Lung (tissue), 17 donors: ENCODE measurements at places on chromosomes 2 and 18. TPM values are rescaled to one million over a fixed set of nuclear protein-coding genes. Genes with fewer than 3 reads are reported as not detected.

Gene SPEG
- total RNA-seq, result 8.7 TPM

Gene POTEI
- total RNA-seq, result 4.0 TPM

Gene ANKRD30B
- total RNA-seq, result not detected

Gene CD226
- 2.5 TPM for total RNA-seq

Gene PIEZO2
- 33.2 TPM for total RNA-seq

Gene LIMS3
- total RNA-seq, result 3.3 TPM

Gene UGT1A4
- not detected for total RNA-seq

Gene FSIP2
- 0.58 TPM for total RNA-seq

Gene SRBD1
- 30.6 TPM for total RNA-seq

Gene UBE2F
- 30.3 TPM for total RNA-seq

Gene GCG
- total RNA-seq, result not detected

Gene DIPK1C
- not detected for total RNA-seq

Gene HJURP
- 4.1 TPM for total RNA-seq

Gene KCNE4
- 1.2 TPM for total RNA-seq

Gene NAT8
- not detected for total RNA-seq

Gene MPP4
- total RNA-seq, result not detected

Gene PLEK
- 29.0 TPM for total RNA-seq

Gene MROH2A
- total RNA-seq, result not detected

Gene ACMSD
- not detected for total RNA-seq

Gene FAM237A
- not detected for total RNA-seq

Gene TACR1
- 0.63 TPM for total RNA-seq

Gene MOGAT1
- total RNA-seq, result not detected

Gene KLHL41
- total RNA-seq, result 1.6 TPM

Gene RBM44
- 0.80 TPM for total RNA-seq

Gene FAP
- total RNA-seq, result 6.7 TPM

Gene CKAP2L
- 4.0 TPM for total RNA-seq

Gene ZSWIM2
- not detected for total RNA-seq

Gene ALPG
- 1.2 TPM for total RNA-seq

Gene RAB6C
- not detected for total RNA-seq

Gene ST8SIA5
- total RNA-seq, result 0.09 TPM

Gene SLC30A3
- 0.31 TPM for total RNA-seq

Gene CPS1
- total RNA-seq, result 3.1 TPM

Gene TRABD2A
- 1.9 TPM for total RNA-seq

Gene IAH1
- 41.8 TPM for total RNA-seq

Gene CAPN10
- 28.2 TPM for total RNA-seq

Gene ARL5A
- 107 TPM for total RNA-seq

Gene DLGAP1
- 11.8 TPM for total RNA-seq

Gene MCEE
- total RNA-seq, result 18.1 TPM

Gene ETAA1
- total RNA-seq, result 27.6 TPM
